ENCODE measurements at places on chromosomes 3 and 15.

- no peak for DNase-seq
These were observed 133.8 kb downstream of the EPHB1 start for GRCh38 chr3:134928819-134929218.

GRCh38 chr15:52153900-52154895 lies 37.0 kb downstream of the GNB5 start:
- DNase-seq = no peak

DNA sequence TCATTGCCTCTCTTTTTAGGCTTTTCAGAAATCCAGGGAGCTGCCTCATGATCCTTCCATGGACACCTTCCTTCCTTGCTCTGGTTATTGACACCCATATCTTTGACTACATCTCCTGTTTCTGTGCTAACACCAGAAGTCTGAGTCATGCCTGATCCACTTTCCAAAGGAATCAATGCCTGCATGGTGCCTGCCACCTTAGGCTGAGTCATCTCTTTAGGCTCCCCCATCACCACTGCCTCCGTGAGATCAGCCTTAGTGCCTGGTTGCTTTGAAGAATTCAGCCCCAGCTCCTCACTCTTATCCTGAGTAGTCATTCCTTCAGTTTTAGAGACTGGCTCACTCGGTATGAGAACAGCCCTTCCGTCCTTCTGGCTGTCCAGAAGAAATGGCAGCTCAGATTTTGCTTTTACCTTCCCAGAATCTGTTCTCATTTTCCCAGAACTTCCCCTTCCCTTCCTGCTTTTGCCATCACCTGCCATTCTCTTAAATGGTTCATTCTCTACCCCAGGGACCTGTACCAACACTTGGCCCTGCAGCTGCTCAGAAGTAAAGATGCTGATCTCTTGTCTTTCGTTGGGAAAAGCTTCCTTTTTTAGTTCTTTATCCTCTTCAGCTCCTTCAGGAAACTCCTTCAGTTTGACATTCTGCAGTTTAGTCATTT lies 105.3 kb downstream of the MAP4 start:
- no peak for DNase-seq

DNA sequence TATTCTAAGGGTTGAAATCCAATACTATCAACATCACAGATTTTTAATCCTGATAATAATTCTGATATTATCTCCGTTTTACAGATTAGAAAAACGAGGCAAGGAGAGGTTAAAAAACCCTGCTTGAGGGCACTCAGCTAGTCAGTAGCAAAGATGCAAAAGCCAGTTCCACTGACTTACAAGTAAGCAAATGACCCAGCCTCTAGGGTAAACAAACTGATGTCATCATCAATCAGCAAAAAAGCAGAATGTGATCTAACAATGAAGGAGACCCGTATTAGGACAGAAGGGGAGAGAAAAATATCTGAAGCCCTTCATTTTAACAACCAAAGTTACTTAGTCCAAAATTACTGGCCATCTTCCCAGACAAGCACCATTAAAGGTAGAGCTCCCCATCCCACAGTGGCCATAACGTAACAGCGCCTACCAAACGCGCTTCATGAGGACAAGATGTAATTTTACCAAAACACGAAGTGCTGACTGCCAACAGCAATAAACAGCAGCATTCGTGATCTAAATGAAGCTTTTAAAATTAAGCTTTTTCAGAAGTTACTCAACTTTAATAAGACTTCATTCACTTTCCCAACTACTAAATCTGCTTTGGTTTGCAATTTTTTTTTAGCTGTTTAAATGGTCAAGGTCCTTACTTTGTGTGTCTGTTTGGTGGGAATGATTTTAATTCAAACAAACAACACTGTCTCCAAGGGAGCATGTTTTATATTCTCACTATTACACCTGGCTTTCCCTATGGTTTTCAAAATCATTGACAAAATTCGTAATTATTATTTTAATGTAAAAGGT lies 176.6 kb downstream of the OSBPL10 start:
- DNase-seq = no peak

- DNase-seq = no peak
These were observed 52.4 kb downstream of the SETMAR start for GRCh38 chr3:4355401-4356219.

GRCh38 chr3:194984066-194984465 lies 286.9 kb downstream of the XXYLT1 start:
- no peak for DNase-seq

GRCh38 chr3:129045675-129046036 lies 14.9 kb upstream of the GP9 start:
- peak; percentile 22 for DNase-seq

DNA sequence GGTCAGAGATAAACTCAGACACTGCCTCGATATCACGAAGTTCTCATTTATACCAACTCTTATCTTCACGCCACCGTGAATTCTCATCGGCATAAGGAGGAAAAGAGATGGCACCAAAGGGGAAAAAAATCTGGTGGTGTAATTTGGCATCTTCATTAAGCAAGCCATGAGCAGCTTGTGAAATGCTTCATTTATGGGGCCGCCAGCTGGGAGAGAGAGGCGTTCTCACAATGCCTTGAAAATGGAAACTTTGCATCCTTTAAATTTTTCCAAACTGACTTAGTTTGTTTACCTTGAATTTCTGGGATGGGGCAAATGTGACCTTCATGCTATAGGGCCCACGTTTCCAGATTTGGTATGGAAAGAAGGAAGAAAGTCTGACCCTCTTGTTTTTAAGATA lies 242.5 kb upstream of the ST8SIA2 start:
- DNase-seq = no peak

DNA sequence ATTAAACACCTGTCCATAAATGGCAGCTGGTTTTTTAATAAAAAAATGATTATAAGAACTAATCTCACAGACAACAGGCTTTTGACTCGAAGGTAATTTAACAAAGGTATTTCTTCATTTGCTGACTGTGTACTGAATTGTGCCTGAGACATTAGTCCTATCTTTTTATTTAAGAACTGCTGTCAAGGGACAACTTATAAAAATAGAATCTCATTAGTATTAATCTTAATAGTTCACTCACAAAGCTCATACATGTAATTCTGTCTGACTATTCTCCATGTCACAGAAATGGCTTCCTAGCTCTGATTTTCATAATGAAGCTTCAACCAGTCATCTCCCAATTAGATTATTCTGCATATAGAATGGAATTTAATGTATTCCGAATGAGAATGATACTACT lies 276.9 kb upstream of the PDZRN3 start:
- no peak for DNase-seq

DNA sequence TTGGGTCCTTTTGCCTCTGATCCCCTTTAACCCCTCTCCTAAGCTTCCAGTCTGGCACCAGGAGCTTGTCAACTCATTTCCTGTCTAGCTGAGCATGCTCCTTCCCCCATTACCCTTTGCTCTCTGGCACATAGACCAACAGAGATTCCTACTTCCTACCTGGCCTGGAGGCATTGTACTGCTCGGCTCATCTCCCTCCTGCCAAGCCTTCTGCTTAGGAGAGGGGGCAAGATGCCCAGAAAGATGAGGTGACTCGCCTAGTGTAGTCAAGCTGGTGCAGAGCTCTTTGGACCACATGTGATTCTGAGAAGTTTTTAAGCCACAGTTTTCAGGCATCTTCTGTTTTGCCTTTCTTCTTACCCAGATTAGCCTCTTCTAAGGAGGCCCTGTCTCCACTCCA lies 95.4 kb downstream of the ZNF621 start:
- DNase-seq = no peak

DNA sequence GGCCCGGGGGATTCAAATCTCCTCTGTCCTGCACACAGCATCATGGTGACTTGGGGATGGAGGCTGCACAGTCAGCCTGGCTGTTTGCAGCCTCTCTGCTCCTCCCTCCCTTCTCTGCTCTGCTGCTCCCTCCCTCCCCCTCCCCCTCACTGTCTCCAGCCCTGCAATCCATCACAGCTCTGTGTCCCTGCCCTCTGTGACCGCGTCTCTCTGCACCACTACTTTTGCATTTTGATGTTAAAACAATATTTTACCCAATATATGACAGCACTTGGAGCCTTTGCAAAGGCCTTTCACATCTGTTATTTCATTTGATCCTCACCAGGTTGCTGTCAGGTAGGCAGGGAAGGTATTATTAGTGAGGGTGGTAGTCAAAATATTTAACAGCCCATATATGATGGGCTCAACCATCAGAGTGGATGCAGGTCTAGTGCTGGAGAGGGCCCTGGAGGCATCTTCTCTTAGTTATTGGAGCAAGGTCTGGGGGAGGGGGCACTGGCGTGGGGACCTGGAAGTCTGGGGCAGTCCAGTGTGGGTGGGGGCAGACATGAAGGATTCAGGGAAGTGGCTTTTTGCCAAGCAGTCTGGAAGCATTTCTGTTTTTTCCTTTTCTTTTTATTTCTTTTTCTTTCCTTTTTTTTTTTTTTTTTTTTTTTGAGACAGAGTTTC lies 16.3 kb upstream of the VPS8 start:
- no peak for DNase-seq

GRCh38 chr3:33155301-33155700 lies 41.5 kb downstream of the CRTAP start:
- no peak for DNase-seq

DNA sequence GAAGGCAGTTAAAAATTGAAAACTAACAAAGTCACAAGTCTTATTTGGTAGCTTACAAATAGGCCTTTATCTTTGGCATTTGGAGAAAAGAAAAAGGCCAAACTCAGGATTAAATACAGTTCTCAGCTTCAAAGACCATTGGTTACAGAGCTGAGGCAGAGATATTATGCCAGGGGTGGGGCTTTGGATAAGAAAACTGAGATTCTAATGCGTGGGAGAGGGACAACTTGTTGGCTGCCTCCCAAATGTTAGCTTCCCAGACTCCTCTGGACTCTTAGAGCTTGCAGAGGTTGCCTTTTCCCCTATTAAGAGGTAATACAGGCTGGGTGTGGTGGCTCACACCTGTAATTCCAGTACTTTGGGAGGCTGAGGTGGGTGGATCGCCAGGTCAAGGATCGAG lies 231.8 kb downstream of the SQOR start:
- DNase-seq = no peak

DNA sequence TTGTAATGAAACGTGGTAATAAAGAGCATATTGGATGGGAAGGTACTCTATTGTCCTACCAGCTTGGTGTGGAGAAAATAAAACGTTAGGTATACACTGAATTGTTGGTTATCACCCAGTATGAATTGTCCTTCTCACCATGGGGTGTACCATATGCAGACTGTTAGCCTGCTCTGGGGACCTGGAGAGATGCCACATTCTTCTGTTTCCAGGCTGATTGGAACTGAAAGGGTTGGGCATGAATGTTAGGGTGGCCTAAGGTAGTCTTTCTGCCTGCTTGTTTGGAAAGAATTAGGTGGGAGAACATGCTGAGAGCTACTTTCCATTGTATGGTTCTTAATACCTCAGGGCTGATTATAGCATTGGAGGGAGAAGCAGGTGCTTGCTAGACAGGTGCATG lies 340.6 kb downstream of the PTPRG start:
- no peak for DNase-seq

DNA sequence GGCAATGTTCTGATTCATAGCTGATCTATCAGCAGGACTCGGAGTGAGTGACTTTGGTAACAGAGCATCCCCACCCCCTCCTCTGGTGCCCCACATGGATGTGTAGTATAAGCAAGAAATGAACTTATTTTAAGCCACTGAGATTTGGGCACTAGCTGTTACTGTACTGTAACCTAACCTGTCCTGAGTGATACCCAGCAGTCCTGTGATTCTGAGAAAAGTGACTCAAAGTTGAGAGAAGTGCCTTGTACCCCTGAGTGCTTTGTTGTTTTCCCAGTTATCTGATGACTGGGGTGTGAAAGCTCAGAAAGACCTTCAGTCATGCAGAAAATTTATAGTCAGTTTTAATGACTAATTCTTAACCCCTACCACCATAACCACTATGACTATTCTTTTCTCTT lies 439.9 kb upstream of the RBMS3 start:
- DNase-seq = no peak

GRCh38 chr3:41163421-41163820 lies 35.9 kb upstream of the CTNNB1 start:
- DNase-seq = no peak

GRCh38 chr15:57992761-57993355 lies 72.7 kb downstream of the ALDH1A2 start:
- DNase-seq = no peak

DNA sequence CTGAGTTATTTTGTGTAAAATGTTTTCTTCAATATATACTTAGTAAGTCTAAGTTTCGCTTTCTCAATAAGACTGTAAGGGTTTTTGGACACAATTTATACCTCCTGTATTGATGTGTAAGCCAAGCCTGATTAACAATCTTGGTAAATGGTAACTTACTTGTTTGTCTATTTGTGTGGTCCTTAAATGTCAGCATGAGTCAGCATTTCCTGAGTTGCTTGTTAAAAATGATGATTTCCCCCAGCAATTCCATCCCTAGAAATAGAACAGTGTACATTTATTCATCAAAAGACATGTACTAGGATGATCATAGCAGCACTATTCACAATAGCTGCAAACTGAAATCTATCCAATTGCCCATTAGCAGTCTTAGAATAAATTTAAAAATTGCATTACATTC lies 53.4 kb upstream of the LRIG1 start:
- no peak for DNase-seq

- DNase-seq = no peak
These were observed 94.8 kb downstream of the DUT start for GRCh38 chr15:48426044-48426443.

GRCh38 chr3:38722781-38723568 lies 73.5 kb upstream of the SCN5A start:
- DNase-seq = no peak

DNA sequence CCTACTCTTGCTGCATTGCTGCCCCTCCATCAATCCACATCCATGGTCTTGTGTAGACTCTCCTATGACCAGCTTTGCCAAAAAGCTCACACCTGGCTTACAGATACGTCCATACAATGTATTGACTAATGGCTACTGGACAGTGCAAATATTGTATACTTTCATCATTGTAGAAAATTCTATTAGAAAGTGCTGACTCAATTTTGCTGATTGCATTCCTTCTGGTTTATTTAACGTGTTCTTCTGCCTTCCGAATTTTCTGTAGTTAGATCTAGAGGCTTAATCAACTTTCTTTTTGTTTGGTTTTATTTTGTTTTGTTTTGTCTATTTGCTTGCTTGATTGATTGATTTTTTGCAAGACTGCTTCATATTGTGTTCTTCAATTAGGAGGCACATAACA lies 29.8 kb upstream of the CNOT10 start:
- no peak for DNase-seq

GRCh38 chr3:160686955-160687535 lies 10.1 kb downstream of the ARL14 start:
- DNase-seq = no peak
